ENCODE measurements at places on chromosomes 11 and 22.

DNA sequence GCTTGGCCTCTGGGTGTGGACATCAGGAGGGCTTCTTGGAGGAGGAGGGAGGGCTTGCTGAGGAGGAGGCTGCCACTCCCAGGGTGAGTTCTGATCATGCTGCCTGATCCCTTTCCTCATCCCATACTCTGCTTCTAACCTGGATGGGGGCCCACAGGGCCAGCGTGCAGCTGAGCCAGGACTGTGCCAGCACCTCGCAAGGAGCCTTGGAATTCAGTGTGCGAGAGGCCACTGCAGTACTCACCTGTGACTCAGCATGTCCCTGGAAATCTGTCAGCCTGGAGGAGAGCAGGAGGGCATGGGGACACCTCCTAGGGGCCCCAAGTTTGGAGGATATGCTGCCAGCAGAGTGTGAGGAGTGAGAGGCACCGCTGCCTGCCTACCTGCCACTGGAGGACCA is 4.2 kb upstream of the GAB4 start:
- no peak for DNase-seq

GRCh38 chr11:65377036-65377435 is 5.4 kb downstream of the SLC25A45 start:
- DNase-seq: no peak

GRCh38 chr22:38850941-38851849 is 7.4 kb upstream of the NPTXR start:
- DNase-seq: no peak

GRCh38 chr11:48036011-48036410 is 55.7 kb downstream of the PTPRJ start:
- no peak for DNase-seq

DNA sequence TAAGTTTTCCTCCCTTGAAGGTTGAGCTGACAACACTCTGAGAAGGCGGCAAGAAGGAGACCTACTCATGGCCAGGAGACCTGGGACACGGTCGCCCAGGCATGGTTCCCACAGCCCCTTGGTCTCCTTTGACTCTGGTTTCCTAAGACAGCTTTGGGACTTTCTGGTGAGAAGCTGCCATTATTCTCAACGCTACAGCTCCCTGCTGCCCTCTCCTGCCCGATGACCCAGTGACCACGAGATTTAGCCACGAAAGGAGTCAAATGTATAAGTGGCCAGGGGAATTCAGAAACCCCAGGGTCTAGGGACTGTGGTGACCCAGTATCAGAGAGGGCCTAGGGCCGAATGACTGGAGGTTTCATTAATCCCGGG is 699 bp upstream of the SDF2L1 start:
- peak; percentile 31 for DNase-seq

DNA sequence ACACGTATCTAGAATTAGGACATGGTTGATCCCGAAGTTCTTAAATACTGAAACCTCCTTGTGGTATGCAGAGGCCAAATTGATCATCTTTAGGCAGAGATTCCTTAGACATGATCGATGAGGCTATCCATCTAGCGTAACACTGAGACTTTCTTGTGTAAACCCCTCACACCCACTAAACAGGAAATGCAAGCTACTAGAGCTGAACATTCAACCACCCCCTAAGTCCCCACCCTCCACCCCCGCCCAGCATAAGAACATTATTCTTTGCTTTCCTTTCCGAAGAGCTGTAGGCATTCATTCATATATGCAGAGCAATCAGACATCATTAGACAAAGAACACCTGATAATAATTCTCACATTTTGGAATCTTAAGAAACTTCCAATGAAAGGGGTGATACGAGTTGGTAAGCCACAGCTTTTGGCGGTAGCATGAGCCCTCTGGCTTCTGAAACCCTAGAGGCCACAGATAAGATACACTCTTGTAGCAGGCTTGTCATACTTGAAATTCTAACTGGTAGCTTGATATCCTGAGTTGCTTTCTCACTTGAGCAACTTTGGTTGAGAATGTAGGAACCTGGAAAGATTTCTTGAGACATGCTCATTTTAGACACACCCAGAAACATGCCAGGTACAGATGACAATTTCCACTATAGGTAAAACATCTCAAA is 42.2 kb downstream of the FLI1 start:
- DNase-seq: no peak

DNA sequence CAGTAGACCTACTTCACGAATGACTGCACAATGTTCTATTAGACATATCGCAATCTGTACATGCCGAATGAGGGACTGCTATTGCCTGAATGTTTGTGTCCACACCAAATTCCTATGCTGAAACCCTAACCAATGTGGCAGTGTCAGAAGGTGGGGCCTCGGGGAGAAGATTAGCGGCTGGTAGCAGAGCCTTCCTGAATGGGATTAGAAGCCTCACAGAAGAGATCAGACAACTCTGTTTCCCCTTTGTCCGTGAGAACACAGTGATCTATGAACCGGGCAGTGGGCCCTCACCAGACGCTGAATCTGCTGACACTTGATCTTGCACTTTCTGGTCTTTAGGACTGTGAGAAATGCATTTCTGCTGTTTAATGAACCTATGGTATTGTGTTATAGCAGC is 33.1 kb downstream of the LRFN4 start:
- no peak for DNase-seq

- DNase-seq: no peak
Observed at GRCh38 chr22:22700631-22701030, 56.2 kb downstream of the GGTLC2 start.

DNA sequence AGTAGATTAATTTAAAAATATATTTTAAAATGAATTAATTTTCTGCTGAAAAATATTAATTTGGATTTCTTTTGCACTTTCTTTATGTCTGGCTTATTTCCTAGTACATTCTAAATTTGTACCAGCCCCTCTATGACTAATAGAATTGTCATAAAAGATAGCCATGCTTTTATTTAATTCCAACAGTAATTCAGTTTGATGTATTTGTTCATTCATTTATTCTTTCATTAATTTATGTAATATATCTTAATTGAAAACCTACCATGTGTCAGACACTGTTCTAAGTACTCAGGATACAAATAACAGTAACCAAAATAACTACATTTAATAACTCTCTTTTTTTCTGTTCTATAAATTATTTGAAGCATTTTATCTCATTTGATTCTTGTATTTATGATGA is 264.0 kb upstream of the CCDC179 start:
- DNase-seq: no peak

GRCh38 chr11:64687643-64688533 is 35.1 kb downstream of the NRXN2 start:
- DNase-seq: no peak

GRCh38 chr11:62260261-62260953 is 9.6 kb upstream of the SCGB2A2 start:
- no peak for DNase-seq

DNA sequence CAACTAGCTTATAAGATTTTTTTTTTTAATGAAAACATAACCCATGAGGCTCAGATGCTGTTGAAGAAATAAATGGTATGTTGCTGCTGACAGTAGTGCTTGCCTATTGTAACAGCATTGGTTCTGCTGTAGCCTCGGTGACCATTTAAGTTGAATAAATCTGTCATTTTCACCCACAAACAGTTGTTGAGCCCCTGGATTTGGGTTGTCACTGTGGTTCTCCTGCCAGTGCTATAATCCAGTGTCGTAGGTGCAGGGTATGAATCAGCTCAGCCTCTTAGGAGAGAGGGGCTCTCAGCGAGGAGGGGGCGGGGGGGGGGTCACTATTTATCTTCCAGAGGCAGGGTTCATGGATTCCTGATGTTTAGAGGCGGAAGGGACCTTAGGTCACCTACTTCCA is 49.9 kb upstream of the HORMAD2 start:
- no peak for DNase-seq

DNA sequence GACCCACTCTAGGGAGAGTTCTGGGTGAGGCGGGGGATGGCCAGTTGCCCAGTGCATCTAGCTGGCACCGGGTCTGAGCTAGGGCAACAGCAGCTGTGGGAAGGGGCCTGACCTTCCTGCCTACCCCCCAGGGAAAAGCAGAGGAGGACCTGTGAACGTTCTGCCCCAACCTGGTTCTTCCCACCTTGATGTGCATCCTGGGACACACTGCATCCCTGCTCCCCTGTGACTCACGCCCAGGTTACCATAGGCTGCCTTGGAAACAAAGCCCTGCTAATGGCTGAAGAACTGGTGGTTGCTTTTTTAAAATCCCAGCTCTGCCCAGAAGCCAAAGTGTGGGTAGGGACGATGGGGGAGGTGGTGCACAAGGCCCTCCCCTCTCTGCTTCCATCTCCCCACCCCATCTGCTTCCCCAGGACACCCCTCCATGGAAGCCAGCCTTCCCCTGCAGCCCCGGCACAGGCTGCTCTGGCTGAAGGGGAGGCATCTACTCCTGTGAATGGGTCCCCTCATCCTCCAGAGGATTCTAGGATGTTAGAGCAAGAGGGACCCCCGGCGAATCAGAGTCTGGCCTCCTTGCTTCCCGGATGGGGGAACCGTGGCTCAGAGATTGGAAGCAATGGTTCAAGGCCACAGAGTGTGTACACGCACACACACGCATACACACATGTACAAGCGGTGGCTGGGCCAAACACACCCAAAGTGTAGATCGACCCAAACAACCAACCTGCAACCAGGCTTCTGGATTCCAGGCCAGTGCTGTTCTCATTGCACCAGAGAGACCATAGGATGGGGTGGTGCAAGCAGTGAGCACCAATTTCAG is 7.6 kb upstream of the C11orf96 start:
- no peak for DNase-seq

DNA sequence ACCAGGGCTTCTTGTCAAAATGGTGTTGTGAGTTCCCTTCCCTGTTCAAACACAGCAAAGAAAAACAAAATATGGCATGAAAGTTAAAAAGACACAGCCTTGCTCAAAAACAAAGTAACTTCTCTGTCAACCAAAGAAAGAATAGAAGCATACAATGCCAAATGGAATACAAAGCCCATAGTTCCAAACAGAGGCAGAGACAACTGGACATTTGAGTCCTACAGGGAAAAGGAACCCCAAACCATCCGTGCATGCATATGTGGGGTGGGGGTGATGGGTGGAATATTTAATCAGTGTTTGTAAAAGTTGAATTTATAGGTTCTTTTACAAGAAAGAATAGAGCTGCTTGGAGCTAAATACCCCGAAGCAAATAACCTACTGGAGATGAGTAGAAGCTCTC is 218.7 kb downstream of the FAM76B start:
- no peak for DNase-seq

DNA sequence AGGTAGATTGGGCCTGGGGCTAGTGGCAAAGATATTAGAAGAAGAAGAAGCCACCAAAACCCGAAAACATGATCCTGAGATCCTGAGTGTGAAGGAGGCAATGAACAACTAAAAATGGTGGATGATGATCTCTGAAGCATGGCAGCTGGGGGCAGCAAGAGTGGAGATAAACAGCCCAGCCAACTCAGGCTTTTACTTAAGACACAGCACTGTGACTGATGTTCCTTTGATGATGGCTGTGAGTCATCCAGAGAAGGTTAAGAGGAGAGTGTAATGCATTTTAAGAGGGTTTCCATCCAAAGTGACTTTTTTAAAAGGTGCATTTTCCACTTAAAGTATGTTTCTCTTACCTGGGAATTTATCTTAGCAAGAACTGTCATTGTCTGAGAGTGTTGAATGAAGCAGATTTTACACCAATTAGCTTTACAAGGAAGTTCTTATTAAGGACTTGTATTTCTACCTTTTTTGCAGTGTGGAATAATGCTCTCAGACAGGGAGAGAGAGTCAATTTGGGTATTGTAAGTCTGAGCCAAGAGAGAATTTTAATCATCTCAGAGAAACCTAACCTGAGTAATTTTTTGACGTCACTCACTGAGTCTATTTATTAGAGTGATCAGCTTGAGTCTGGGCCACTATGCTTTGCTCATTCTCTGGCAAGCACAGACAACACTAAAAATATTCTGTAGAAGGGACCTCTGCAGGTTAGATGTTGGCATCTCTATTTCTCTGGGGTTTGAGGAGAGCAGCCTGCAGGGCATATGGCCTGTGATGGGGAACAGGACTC is 14.1 kb upstream of the CALCB start:
- DNase-seq: no peak

GRCh38 chr11:106552694-106553203 is 465.5 kb downstream of the GUCY1A2 start:
- DNase-seq: no peak

DNA sequence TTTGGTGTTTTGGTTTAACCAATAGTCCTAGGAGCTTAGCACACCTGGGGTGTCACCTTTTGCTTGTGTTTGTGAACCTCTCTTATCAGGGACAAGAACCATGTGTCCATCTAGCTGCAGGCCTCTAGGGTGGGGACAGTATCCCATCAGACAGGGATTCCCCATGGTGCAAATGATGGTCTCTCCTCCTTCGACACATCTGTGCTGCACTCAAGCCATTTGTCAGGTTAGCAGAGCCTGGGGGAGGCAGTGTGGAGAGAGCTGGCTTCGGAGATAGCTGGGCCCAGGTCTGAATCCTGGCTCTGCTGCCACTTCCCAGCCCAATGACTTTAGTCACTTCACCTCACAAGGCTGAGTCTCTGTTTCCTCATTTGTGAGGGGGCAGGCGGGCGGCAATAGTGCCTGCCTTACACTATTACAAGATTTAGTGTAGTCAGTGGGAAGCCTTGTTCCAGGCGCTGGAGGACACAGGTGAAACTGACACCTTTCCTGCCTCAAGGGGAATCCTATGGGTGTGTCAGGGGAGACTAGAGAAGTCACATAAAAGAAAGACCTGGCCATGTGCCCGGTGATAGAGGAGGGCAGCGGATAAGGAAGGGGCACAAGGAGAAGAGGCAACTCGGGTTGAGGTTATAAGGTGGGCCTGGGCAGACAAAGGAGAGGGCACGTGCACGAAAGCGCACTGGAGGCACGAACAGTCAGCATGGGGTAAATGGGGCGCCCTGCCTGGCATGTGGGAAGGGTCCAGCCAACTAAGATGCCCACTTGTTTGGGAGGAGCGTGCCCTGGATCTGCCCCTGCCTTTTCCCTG is 12.6 kb downstream of the KLHL35 start:
- DNase-seq: no peak

- DNase-seq: no peak
Observed at GRCh38 chr11:68194675-68195294, 18.3 kb downstream of the KMT5B start.

GRCh38 chr22:48531108-48531507 is 1296.6 kb downstream of the BRD1 start:
- DNase-seq: no peak

DNA sequence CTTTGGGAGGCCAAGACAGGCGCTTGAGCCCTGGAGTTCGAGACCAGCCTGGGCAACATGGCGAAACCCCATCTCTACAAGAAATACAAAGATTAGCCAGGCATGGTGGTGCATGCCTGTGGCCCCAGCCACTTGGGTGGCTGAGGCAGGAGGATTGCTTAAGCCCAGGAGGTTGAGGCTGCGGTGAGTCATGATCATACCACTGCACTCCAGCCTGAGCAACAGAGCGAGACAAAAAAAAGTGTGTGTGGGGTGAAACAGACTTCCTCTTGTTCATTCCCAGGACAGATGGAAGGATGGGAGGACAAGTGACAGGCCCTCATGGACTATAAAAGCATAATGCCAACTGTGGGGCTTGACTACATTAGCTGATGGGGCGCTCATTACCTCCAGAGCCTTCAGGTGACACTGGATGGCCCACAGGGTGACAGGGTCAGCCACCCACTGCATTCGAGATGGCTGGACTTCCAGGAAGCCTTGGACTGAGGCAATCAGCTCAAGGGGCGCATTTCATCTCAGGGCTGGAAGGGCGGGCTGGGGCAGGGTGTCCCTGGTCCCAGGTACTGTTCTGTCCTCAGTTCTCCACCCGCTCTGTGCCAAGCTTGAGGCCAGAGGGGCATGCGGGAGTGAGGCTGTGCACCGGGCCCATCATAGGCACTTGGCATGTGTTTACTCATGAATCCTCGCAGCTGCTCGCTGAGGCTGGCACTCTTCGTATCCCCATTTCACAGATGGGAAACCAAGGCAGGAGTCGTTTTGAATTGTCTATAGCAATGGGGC is 12.5 kb downstream of the NPTXR start:
- no peak for DNase-seq

Data from LNCaP clone FGC (cell line).